ENCODE measurements at places on chromosomes 5 and 9.

- no peak for DNase-seq
These were observed 16.8 kb upstream of the WNK2 start for GRCh38 chr9:93167185-93167584.

- DNase-seq = no peak
These were observed 16.7 kb upstream of the TLR4 start for GRCh38 chr9:117687532-117687931.

- no peak for DNase-seq
These were observed 186.3 kb downstream of the AOPEP start for GRCh38 chr9:94912700-94913249.

GRCh38 chr5:108884736-108885135 lies 137.0 kb downstream of the FER start:
- no peak for DNase-seq

DNA sequence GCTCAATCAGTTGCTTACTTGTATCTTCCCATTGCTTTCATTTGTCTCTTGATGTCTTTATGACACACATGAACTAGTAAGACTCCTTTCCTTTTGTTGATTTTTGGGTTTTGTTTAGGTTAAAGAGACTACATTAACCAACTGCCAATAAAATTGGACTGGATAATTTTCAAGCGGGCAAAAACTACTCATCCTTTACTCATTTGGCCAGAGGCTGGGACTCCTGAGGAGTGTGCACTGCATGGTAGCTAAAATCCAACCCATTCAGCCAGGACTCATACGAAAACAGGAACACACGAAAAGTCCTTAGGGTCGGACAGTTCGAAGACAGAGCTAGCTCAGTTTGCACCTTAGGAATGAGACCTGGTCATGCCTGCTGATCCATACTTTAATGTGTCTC lies 6.0 kb downstream of the SLC46A2 start:
- no peak for DNase-seq

- DNase-seq = no peak
These were observed 728.2 kb downstream of the BRINP1 start for GRCh38 chr9:118640836-118641560.

- no peak for DNase-seq
These were observed 22.1 kb upstream of the SPOCK1 start for GRCh38 chr5:137521246-137521645.

- DNase-seq = no peak
These were observed 28.8 kb upstream of the ROR2 start for GRCh38 chr9:91978740-91979414.

DNA sequence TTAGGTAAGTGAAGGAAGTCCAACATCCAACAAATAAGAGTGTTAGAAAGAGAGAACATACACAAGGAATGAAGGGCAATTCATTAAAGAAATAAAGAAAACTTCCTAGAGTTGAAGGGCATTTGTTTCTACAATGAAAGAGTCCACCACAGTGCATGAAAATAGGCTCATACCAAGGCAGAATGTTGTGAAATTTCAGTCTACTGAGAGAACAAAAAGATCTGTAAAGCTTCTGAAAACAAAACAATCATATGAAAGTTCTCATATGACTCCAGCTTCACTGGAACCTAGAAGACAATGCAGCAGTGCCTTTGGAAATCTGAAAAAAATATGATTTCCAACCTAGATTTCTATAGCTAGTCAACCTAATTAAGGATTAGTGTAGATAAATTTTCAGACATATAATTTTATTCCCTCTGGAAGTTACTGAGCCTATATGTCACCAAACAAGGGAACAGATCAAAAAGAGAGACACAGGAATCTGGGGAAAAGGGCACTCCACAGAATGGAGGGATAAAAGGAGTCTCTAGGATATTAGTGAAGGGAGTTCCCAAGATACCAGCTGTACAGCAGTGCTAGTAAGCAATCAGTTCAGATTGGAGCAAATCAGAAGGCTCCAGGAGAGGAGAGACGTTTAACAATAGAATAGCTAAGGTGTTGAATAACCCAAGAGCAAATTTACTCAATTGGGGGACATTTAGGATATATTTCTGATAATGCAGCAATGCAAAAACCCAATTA lies 5.8 kb downstream of the C5orf58 start:
- no peak for DNase-seq

GRCh38 chr5:157571357-157571827 lies 4.2 kb downstream of the ADAM19 start:
- DNase-seq = peak; percentile 66

DNA sequence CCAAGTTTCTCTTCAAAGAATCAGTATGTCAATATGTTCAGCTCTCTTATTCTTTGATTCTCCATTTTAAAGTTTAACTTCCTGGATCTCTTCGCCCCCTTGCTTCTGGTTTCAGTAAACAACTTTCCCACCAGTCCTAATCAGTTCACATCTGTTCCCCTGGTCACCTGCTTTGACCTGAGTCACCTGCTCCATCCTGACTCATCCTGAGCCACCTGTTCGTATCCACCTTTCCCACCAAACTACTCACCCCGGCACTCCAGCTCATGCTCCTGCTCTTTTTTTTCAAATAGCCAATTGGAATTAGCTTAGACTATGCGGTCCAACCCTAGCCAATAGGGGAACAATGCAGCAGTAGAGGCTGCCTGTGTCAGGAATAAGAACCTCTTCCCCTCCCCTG lies 23.6 kb upstream of the CSF1R start:
- DNase-seq = no peak

DNA sequence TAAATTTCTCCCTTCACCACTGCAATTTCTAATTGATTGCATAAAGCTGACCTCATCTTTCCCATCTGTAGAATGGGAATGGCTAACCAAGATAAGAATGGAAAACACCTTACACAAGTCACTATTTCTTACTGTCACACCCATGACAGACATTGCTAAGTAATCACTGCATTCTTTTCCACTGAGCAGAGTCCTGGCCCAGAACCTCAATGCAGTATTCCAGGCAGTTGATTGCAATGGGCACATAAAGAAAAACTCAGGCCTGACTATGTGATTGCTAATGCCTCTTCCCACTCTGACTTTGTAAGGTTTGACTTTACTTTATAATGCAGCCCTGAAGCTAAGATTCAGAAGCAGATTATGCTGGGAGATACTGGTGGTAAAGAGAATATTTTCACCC lies 29.3 kb downstream of the TRIM32 start:
- DNase-seq = no peak

DNA sequence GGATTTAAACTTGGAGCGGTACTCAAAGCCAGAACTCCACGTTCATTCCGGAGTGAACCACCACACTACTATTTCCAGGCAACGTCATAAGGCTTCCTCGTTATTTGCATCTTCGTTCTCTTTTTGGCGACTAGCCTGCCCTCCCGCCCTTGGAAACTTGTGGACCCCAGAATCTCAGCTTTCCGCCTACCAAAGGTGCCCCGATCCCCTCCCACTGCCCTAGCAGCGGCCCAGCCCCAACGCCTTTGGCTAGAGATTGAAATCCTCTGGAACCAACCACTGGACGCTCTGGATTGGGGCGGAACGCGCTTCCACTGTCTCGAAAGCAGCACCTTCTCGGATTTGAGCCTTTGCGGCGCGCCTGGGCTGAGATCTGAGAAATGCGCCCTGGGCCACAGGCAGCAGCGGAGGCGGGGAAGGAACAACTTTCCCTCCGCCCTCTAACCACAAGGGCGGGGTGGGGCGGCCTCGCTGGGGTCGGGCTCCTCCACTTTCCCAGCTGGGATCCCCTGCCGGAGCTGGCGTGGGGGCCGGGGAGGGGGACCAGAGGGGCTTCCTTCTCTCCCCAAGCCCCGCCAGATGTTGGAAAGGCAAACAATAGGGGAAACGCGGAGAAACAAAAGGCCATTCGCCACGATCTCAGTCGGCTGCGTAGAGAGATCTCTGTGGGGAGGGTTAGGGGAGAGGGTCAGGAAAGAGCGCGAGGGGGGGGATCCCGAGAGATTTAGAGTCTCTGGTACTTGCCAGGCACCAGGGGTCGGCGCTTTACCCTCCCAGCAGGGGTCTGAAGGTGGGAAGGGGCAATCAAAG lies 1.3 kb downstream of the MOB3B start:
- DNase-seq = peak; percentile 58

DNA sequence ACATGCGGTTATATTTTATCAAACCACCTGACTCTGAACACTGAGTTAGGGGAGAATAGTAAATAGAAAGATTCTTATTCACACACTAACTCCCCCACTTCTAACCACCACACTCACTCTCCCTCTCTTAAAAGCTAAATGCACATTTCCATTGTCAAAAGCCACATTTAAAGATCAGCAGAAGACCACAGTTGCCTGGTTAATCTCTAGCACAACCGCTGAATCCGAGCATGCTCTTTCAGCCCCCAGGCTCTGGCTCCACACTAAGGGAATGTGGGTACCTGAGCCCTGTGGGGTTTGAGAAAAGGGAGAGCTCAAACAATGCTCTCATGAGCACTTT lies 35.7 kb downstream of the PFDN1 start:
- DNase-seq = no peak

- DNase-seq = peak; percentile 64
These were observed 142.6 kb downstream of the PBX3 start for GRCh38 chr9:125889476-125890419.

- no peak for DNase-seq
These were observed 101.0 kb upstream of the SMC2 start for GRCh38 chr9:103992938-103993579.

DNA sequence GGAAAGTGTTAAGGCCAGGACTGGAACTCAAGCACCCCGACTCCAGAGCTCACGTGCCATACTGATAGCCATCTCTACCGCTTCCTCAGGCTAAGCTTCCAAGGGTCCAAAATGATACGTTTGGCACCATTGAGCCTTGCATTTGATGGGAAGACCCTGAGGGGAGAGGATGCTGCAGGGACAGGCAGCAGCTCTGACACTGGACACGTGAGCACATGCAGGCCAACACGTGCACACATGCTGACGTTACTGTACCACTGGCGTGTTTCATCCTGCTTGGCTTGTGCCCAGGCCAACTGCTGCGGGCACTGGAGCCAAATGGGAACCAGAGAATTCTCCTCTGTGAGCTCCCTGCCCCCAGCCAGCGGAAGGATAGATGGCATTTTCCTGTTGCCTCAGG lies 5.2 kb downstream of the FAT2 start:
- no peak for DNase-seq

- peak; percentile 45 for DNase-seq
These were observed 475 bp upstream of the GOLM1 start for GRCh38 chr9:86099701-86100364.

- DNase-seq = peak; percentile 15
These were observed 61.0 kb downstream of the ARL15 start for GRCh38 chr5:54249210-54250028.

GRCh38 chr5:132686193-132686592 lies 12.4 kb downstream of the IL4 start:
- no peak for DNase-seq

- DNase-seq = no peak
These were observed 79.1 kb downstream of the RAPGEF1 start for GRCh38 chr9:131660466-131661405.

- DNase-seq = no peak
These were observed 66.1 kb downstream of the RAI14 start for GRCh38 chr5:34722183-34722582.

- DNase-seq = no peak
These were observed 13.2 kb downstream of the SPINK1 start for GRCh38 chr5:147818290-147818689.

DNA sequence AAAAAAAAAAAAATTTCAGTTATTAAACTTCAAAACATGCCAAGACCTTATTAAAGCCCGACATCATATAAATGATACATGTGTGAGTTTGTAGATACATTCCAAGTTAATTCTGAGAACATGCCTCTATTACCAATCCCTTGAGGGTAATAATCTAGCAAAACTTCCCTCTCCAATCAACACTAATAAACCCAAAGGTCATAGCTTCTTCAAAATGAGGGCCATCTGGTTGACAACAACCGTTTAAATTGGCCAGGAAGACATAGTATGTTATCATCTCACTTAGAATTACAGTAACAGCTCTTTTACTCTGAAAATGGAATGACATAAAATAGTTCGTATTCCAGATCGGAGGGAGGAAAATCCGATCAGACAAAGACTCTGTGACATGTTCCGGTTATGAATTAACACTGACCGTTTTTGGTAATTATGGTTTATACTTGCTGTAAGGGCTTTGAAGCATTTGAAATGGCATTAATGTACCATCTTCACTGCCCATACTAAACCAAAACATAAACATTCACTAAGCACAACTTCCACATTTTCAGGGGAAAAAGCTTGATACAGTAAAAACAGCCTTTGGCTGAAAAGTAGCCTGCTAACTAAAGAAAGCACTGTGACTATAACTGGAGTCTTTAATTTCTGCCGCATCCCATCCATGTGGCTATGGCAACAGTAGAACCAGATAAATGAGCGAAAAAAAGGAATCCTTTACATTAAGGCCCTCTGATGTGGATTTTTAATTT lies 50.3 kb downstream of the ANKH start:
- no peak for DNase-seq

- DNase-seq = no peak
These were observed 287.0 kb upstream of the TMEM161B start for GRCh38 chr5:88555674-88556073.

GRCh38 chr5:14464671-14465070 lies 116.9 kb upstream of the OTULINL start:
- DNase-seq = no peak

All from GM13977 (cell line).